ENCODE measurements at places on chromosomes 11 and 22. TPM values are rescaled to one million over a fixed set of nuclear protein-coding genes. Genes with fewer than 3 reads are reported as not detected.

- no peak for DNase-seq
Observed at GRCh38 chr11:31818425-31818755, 7.3 kb upstream of the PAX6 start.

BRMS1 gene
- polyA plus RNA-seq: 30.3 TPM

MOV10L1 gene
- 1.2 TPM for polyA plus RNA-seq

DNA sequence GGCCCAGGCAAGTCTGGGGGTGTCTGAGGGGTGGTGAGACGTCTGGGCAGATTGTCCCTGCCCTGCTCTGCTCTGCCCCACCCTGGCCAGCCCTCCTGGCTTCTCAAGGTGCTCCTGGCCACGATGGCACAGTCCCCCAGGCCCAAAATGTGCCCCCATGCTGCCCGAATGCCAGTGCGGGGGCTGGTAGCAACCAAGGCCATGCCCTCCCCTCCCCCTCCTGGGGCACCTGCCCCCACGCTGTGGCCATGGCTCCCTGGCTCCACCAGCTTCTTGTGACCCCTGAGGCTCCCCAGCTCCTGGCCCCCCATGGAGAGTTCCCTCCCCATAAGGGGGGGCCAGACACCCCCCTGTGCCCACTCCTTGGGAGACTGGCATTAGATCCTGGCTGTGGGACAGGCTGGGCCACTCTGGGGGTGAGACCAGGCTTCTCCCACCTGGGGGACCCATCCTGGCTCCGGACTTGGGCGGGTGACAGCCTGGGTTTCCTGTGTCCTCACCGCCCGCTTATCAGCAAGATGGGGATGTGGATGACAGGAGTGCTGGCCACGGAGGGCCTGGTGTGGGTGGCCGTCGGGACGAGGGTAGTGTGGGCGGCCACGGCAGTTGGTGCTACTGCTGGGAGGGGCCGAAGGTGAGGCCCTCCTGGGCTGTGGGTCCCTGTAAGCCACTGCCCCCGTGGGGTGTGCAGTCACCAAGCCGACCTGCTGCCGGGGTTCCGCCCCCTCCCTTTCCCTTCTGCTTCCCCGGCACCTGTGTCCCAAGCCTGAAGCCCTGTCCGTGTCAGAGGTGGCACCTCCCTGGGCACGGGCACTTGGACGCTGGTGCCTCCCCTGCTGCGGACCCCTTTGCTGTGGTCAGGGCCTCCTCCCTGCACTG lies 15.9 kb upstream of the MUC6 start:
- DNase-seq: no peak

DNA sequence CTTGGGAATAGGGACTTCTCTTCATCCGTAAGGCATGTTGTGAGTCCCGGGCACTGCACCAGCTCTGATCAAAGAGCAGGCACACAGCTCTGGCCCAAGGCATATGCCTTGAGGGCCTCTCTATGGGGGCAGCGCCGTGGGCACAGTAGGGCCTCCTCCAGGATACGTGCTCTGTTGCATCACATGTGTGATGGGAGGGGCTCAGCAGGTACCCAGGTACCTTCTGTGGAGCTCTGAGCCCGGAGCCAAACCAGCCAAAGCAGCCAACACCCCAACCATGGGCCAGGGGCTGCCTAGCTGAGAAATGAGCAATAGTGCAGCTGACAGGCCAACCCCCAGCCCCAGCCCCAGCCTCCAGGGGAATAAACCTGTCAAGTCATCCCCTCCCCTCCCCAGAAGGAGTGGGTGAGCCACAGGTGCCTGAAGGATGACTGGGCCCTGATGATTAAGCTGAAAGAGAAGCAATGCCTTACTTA lies 79.7 kb upstream of the SHISAL1 start:
- no peak for DNase-seq

DEFB131B gene
- 1.1 TPM for polyA plus RNA-seq

GRCh38 chr11:12376259-12377081 lies 901 bp upstream of the PARVA start:
- DNase-seq: peak; percentile 35

DNA sequence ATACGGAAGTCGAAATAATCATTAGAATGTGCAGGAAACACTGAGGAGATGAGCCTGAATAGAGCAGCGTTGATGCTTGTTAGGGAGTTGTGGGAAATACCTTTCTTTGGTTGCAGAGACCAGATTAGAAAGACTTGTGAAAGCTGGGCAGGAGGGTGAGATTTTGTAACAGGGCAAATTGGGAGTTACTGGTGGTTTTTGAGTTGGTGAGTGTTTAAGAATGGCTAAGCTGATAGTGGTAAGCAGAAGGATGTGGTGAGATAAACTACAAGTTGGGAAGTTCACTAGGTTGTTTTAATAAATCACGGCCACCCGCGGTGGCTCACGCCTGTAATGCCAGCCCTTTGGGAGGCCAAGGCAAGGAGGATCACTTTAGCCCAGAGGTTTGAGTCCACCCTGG lies 34.4 kb downstream of the MCAM start:
- no peak for DNase-seq
